ENCODE measurements at places on chromosomes 3 and 15. TPM values are rescaled to one million over a fixed set of nuclear protein-coding genes. Genes with fewer than 3 reads are reported as not detected.

DNA sequence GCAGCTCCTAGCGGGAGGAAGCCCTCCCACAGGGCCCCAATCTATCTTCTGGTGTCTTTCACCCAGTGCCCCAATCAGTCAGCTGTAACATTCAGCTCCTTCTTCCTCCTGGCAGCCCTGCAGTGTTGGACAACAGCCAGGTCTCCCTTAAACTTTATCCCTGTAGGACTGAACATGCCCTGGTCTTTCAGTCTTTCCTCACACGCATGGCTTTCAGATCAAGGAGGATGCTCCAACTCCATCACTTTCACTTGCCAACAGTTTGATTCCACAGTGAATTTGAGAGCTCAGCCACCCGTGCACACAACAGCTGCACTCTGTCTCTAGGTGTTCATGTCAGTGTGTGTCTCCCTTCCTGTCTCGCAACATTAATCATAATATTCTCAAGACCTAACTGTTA is 28.5 kb upstream of the LRRC34 start:
- no peak overlapping the region for H3K27ac ChIP-seq
- peaks cover 2% of the 10 kb centered on the region for H3K4me1 ChIP-seq

DNA sequence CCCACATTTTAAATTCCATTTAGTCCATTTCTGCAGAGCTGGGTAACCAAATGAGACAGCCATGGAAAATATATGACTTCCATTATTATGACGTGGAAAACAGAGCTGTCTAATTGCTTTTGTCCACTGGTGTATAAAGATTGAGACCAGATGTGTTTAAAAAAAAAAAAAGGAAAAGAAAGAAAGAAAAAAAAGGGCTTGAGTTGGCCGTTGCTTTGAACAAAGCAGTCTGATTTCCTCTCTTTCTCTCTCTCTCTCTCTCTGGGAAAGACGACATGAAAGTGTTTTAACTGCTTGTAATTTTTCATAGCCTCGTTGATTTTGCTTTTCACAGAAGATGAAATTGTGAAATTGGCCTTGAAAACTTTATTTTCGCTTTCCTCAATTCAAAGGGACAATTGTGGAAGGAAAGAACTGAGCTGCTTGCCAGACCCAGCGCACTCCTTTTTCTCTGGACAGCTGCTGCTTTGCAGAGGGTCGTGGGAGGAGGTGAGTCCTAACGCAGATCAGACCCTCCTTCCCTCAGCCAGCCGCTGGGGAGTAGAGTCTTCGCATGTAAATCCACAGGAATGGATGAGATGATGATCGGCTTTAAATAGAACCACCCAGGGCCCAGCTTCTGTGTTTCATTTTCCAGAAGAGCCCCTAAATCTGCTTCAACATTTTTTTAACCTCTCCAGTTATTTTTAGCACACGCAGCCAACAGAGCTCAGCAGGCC is 42.8 kb upstream of the UBE2E1 start:
- peak overlapping the region; percentile 33 for H3K27ac ChIP-seq
- H3K27me3 ChIP-seq = no peaks in the 10 kb centered on the region
- peaks cover 11% of the 10 kb centered on the region for H3K4me1 ChIP-seq
- H3K4me3 ChIP-seq = no peak overlapping the region
- H3K36me3 ChIP-seq = no peaks in the 10 kb centered on the region

DNA sequence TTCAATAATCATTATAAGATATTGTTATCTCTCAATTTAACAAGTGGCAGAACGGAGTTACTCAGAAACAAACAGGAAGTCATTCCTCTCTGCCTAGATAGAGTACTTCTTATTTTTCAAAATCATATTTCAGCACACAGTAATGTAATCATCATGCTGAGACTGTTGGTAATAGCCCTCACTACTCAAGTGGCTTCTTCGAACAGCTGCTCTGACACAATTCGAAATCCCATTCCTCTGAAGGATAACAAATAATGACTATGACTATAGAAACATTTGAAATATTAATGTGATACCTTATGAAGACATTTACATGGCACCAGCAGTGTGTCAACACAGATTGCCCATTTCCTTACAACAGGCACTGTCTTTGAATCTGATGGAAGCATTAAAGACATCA is 1249.8 kb downstream of the NSUN3 start:
- peaks cover 13% of the 10 kb centered on the region for H3K36me3 ChIP-seq
- DNase-seq = no peak
- H3K4me1 ChIP-seq = no peaks in the 10 kb centered on the region
- no peak overlapping the region for H3K27ac ChIP-seq

DNA sequence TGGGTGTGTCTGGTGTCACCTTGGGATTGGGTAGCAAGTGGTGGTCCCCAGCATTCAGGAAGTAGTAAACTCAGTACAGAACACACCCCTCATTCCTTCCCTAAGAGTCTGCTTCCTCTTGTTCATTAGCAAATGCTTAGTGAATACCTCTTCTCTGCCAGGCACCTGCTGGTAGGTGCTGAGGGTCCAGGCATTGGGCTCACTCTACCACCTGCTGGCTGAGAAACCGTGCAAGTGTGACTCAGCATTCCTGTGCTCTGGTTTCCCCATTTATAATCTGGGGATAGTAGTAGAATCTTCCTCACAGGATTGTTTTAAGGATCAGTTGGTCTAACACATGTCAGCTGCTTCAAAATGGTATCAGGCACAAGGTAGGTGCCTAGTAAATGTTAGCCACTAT is 4.8 kb downstream of the SHF start:
- H3K4me3 ChIP-seq = peak overlapping the region; percentile 100
- peaks cover 20% of the 10 kb centered on the region for H3K36me3 ChIP-seq
- no peak for DNase-seq
- peak overlapping the region; percentile 95 for H3K27ac ChIP-seq
- peaks cover 39% of the 10 kb centered on the region for H3K27me3 ChIP-seq
- H3K4me1 ChIP-seq = peaks cover 46% of the 10 kb centered on the region

The CCR5 gene
- total RNA-seq = not detected

Measured in glutamatergic neuron (in vitro differentiated cells).